ENCODE measurements at places on chromosomes 5 and 9. TPM values are rescaled to one million over a fixed set of nuclear protein-coding genes. Genes with fewer than 3 reads are reported as not detected.

GRCh38 chr9:131233556-131233955 lies 42.8 kb downstream of the FAM78A start:
- DNase-seq: no peak

- DNase-seq: no peak
Observed at GRCh38 chr5:1465117-1465516, 19.9 kb upstream of the SLC6A3 start.

DNA sequence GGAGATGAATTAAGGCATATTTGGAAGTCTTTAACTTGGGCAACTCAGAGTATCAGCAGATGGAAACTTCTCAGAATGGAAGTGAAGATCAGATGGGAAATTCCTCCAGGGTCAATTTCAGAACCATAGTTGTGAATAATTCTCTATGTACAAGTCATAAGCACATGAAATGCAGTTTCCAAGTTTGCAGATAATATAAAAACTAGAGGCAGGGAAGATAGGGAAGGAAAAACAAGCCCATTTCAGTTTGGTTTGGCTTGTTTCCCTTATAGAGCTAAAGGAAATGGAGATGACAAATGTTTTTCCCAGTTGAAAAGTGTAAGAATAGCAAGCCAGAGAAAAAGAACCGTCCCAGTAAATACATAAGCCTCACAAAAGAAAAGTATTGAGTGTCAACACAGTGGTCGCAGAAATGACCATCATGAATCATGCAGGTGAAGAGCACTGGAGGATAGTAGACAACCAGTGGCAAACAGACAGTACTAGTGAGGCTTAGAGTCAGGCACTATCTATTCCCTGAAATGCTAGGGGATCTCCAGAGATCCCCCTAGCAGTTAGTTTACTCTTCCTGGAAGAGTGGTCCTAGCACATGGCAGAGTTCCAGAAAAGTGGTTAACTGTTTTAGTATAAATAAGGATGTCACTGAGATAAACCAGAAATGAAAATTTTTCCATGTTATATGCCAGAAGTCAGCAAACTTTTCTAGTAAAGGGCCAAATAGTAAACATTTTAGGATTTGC lies 245.9 kb downstream of the SAXO1 start:
- no peak for DNase-seq

DNA sequence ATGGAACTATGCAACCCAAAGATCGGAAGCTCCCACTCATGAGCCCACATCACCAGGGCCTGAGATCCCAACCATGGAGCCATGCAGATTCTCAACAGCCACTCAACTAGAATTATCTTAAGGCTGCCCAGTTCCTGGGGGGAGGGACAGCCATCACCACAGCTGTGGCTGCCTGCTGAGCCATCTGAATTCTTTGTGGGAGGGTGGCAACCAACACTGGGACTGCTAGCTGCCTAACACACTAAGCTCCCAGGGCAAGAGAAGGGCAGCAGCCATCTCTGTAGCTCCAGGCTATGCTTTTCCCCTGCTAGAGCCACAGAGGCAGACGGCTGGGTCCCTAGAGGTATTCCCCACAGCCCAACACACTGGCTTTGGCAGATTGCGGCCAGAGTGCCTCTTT lies 251.3 kb upstream of the GRAMD2B start:
- no peak for DNase-seq

DNA sequence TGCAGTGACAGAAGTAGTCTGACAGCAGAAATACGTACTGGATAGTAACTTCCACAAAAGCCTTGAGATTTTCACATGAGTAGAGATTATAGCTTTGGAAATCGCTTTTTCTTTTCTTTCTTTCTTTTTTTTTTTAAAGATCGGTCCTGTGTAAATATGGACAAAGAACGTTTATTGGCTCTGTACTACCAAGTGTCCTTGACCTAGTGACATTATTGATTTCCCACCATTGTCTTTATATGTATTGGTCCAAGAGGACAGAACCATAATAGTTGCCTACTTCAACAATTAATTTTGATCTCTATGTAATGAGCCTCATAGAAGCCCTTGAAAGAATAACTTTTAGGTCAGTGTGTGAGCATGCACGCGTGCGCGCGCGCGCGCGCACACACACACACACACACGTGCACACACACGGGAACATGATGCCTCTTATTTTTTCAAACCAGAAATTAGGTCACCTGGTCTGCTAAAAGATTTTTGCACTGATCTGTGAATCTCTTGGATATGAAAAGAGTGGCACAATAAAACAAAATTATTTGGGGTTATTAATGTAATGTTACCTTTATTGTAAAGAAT lies 516.8 kb downstream of the PSAT1 start:
- no peak for DNase-seq

- no peak for DNase-seq
Observed at GRCh38 chr5:61306531-61307131, 25.4 kb upstream of the ZSWIM6 start.

Gene ECM2
- 21.0 TPM for total RNA-seq

Gene POMT1
- 14.4 TPM for total RNA-seq

Gene EDIL3
- total RNA-seq: 0.20 TPM

Measured in left lobe of liver (tissue), 2 donors.